NCI-H510A treated with DMSO at 0.1 percent for 48 hours (cell line): ENCODE measurements at places on chromosomes 13 and 19.

- no peak for DNase-seq
Observed at GRCh38 chr19:48967346-48968178, 2.5 kb downstream of the FTL start.

GRCh38 chr13:101747039-101747438 is 294.6 kb downstream of the ITGBL1 start:
- DNase-seq, result no peak

- DNase-seq, result peak; percentile 84
Observed at GRCh38 chr13:25686831-25687470, 315.2 kb downstream of the ATP8A2 start.

DNA sequence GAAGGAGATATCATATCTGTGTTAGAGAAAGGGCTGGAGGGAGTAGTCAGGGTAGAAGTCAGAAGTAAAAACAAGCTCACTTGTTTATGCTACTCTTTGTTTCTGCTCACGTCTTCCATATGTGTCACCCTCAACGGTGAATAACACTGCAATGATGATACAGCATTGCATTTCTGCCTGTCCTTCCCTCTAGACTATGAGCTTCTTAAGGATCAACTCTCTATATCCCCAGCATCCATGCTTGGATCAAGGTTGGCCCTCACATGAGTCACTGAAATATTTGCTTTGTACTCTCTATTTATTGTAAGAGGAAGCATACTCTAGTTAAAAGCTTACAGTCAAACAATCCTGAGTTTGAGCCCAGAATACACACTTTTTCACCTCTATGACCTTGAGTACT is 406.0 kb downstream of the RFC3 start:
- no peak for DNase-seq
